ENCODE measurements at places on chromosomes 12 and 14.

DNA sequence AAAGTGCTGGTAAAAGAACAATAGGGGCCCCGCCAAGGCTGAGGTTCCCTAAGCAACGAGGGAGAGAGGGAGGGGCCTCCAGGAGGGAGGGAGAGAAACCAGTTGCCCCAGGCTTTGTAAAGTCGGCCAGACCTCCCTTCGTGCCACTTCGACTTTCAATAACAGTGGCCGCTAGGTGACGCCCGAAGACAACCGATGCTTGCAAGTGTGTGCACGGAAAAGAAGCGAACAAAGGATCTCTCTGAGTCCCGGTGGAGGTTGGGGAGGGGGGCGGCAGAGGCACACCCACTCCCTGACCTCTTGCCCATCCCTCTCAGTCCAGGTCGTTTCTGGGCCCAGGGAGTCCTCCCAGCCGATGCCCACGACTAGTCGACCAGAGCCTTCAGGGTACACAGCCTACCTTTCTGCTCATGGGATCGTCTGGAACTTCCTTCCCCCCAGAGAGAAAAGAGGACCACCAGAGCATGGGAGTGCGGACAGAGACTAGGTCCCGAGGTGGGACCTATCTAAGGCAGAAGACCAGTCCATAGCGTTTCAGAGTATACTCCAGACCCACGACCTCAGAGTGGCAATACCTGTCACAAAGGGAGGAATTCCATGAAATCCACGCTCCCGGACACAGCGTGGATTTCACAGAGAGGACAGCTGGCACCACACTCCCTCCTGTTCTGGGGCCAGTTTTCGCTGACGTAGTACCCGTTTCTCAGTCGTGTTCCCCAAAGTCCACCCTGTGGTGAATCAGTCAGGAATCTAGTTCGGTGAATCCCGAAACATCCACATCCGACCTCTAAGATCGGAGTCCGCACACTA lies 262.7 kb upstream of the ALG10B start:
- DNase-seq, result no peak

- no peak for DNase-seq
These were observed 1.8 kb upstream of the AKT1 start for GRCh38 chr14:104797115-104798044.

GRCh38 chr12:38889297-38889815 lies 16.0 kb downstream of the CPNE8 start:
- DNase-seq, result no peak

- DNase-seq, result no peak
These were observed 2.3 kb downstream of the CDKN1B start for GRCh38 chr12:12719496-12719895.

DNA sequence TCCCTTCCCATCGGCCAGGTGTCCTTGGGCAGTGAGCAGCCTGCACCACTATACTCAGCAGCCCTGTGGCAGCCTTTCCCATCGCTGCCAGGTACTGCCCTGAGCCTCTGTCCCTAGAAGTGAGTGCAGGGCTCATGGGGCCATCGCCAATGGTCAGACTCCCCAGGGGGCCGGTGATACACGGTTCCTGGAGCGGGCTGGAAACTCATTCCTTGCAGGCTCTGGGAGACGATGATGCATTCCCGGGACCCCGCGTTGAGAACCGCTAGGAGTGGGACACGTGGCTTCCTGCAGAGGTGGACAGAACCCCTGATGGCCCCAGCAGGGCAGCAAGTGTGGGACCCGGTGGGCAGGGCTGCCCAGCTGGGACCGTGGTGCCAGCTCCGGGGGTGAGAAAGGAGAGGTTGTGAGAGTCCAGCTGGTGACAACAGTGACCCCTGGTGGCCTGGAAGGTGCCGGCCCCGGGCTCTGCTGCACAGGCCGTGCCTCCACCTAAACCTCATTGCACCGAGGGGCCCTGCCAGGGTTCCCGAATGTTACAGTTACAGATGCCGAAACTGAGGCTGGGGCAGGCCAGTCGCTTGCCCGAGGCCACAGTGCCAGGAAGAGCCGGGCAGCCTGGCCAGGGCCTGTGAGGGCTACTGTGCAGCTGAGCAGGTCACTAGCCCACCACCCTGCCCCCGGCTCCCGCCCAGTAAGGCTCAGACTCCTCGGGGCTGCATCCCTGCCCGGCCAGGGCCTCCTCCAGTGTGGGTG lies 33.8 kb downstream of the FBRSL1 start:
- DNase-seq, result peak; percentile 96

GRCh38 chr12:45168976-45169375 lies 46.9 kb upstream of the ANO6 start:
- no peak for DNase-seq

DNA sequence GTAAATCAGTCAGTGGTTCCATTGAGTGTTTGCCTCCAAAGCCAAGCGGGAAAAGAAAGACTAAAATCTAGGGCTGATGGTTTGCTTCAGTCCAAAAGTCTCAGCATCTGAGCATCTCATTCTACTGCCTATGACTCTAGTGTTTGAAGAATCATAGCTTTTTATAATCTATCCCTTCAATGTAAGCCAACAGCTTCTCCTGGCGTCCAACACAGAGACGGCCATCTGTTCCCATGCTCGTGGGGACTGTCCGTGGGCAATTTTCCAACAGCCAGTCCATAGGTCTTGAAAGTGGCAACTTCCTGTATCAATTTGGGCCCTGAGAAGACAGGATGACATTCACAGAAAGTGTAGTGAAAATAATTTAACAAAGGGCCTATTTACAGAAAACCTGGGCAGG lies 544.4 kb upstream of the TMEM132C start:
- no peak for DNase-seq

- DNase-seq, result no peak
These were observed 50.8 kb upstream of the ZDHHC17 start for GRCh38 chr12:76713130-76713529.

GRCh38 chr14:76509311-76509710 lies 133.4 kb downstream of the ESRRB start:
- no peak for DNase-seq

DNA sequence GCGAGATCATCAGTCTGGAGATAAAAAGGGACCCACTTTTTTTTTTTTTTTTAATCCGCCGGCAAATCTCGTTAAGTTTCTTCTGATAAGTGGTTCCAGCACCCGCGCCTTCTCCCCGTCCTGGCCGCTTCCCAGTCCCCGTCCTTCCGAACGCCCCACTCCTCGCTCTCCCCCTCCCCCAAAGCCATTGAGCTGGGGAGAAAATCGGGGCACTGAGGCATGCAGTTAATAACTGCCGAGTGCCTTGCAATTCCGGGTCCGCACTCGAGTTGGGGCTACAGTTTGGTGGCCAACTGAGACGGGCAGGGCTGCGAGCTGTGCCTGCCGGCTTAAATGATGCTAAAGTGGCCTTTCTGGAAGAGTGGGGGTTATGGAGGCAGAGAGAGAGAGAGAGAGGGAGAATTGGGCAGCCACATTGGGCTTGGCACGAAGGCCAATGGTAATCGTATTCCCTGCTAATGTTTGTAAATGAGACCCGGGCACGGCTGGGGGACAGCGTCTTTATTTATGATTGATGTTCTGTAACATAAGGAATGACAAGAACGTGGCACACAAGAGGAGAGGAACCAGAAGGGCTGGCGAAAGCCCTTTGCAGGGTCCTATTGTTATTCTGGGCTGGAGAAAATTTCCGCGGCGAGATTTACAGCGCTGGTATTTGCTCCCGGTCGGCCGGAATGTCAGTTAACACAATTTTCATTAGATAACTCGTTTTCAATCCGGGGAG lies 115.4 kb upstream of the MYL2 start:
- no peak for DNase-seq

GRCh38 chr12:41433460-41433859 lies 245.3 kb downstream of the PDZRN4 start:
- DNase-seq, result no peak

DNA sequence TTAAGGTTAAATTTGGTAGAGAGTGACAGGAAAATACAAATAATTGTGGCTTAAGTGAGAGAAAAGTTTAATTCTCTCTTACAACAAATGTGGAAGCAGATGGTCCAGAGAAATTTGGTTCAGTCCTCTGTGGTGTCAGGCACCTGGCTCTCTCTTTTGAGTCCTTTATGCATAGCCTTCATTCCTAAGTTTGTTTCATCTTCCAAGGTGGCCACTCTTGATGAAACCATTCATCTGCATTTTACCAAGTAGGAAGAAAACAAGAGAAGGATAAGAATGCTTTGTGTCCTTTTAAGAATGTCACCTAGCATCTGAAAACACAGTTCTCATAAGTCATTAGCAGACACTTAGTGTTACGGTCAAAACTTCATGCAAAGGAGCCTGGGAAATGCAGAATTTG lies 442.5 kb downstream of the CCER1 start:
- DNase-seq, result no peak

- DNase-seq, result no peak
These were observed 125.2 kb downstream of the SLC25A21 start for GRCh38 chr14:37047226-37047625.

DNA sequence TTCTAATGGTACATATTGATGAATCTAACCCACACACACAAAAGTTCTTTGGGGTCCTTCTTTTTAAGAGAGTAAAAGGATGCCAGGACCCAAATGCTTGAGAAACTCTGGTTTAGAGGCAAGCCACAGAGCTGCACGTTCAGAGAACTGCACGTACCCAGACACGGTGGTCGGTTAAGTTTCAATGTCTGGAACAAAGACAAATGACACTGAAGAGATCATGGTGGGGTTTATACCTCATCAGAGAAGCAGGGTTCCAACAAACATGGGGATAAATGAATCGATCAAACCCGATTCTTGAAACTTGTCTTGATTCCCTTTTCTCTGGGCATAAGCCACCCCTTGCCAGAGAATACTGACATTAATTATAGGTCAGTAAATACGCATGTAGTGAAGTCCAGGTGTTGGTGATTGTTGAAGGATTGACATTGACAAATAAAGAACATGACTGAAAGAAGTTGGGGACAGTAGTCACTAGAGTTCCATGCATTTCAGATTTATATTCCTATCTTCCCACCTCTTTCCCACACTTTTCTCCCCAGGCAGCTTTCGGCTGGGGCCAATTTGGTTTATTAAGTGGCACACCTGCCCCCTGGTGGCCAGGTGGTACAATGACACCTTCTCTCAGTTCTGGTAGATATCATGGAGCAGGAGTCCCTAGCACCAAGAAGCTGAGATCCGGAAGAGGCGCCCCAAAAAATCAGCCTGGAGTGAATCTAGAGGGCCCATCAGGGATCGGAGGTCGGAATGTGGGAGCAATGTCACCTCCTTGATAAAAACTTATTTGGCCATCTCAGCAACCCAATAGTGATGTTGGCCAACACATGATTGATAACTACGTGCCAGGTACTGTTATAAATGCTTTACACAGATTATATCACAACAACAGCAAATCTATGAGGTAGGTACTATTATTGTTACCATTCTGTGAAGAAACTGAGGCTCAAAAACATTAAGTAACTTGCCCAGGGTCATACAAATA lies 17.8 kb upstream of the HDAC7 start:
- DNase-seq, result peak; percentile 65

DNA sequence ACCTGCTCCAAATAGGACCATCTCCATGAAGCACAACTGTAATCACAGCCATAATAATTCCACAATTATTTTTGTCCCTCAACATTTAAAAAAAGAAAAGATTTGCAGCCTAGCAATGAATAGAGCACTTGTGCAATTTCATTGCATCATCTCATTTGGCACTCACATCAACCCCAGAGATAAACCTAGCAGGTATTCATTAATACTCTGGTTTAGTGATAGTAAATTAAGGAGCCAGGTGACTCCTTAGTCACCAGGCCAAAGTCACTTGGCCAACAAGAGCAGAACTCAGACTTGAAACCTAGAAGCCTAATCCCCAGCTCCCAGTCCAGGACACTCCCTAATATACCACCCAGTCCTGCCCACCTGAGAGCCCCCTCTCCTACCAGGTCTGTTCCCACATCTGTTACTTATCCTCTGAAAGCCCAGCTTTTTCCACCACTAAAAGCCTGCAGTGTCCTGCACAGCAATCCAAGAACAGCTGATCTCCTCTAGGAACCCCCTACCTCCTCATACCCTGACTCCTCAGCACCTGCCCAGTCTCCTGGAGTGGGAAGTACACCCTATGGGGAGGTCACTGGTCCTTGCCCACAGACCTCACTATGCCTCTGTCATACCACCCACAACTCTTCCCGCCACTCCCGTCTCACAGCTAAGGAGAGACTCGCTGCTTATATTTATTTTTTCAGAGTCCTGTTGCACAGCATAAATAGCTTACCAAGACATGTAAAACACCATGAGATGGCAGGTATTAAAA lies 22.1 kb downstream of the OR10P1 start:
- DNase-seq, result no peak

- DNase-seq, result no peak
These were observed 52.9 kb downstream of the EGLN3 start for GRCh38 chr14:33897878-33898535.

DNA sequence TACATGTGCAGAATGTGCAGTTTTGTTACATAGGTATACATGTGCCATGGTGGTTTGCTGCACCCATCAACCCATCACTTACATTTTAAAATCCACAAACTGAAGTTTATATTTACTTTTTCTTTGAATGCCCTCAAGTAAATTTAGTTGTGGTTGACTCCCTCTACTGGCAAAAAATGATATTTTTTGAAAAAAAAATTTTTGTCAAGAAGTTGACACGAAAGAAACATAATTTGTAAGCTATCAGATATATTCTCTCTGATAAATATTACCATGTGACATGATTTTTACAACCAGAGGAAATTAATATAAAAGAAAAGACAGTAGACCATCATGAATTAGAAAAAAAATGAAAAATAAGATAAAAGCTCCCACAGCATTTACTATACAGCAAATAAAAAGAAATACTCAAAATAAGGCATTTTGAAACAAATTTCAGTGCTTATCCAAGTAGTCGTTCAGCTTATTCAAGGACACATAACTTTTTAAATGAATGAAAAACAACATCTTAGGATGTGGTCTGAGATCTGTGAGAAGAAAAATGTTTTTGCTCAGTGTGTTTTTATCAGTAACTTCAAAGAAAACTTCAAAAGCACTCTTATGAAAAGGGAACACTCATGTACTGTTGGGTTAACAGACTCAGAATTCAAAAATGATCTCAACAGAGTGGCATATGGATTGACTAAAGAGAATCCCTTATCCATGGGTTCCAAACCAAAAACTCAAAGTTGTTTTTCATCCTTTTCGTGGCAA lies 30.0 kb upstream of the GRIP1 start:
- no peak for DNase-seq

DNA sequence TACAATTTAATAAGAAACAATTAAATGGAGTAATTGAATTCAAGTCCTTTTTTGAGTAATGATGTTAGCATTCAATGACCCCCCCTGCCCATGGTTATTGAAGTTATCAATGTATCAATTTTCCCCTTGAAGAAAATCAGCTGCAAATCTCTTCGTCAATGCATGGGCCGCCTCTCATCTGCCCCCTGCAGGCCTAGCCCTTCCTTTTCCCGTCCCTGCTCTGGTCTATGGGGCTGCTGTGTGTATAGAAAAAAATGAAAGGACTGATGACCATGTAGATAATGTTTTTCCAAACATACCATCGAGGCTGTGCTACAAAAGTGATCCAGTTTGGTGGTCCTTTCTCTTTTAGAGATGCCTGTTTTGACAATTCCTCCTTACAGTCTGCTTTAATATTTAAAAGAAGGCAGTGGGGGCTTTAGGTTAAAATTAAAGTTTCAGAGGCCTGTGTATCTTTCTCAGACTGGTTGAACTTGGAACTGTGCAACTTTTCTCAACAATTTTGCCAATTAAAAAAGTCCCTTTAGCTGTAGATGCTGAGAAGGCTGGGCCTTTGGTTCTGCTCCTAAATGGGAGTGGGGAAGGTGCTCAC lies 98.4 kb downstream of the APAF1 start:
- DNase-seq, result no peak
